ENCODE measurements at places on chromosomes 5 and 9. TPM values are rescaled to one million over a fixed set of nuclear protein-coding genes. Genes with fewer than 3 reads are reported as not detected.

DNA sequence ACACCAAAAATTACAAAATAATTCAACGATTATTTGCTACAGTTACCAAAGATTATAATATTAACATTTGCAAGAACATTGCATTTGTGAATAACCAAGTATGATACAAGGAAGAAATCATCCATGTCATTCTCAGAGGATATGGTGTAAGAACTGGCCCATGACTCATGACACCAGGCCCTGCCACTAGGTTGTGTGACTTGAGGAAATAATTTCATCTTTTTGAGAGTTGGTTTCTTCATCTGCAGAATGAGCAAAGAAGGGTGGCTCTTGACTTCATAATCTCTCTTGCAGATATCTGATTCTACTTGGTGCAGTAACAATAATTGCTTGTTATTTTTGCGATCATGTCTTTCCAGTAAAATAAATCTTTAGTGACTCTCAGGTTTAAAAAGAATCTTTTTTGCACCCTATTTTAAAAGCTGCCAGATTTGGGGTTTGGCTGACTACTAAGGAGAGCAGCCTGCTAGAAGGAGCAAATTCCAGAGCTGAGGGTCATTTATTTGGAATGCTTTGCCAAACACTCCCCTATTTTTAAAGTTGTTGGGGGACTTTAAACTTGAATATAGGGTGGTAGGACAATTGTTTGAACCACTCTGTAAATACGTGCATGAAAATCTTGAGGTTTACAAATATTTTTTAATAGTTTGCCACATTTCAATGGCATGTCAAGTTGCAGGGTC is 23.5 kb downstream of the ITGA1 start:
- peak; percentile 35 for DNase-seq

DNA sequence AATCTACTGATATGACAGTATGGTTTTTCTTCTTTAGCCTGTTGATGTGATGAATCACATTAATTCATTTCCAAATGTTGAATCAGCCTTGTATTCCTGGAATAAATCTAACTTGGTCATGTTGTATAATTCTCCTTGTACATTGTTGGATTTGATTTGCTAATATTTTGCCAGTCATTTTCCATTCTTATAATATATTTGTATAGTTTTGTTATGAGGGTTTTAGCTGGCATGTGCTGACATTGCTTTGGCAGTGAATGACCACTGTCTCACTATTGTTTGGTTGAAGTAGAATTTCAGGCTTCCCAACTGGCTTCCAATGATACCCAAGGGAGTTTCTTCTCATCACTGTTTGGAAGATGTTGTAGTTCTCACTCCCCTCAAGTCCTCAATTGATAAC is 983.0 kb upstream of the PTPRD start:
- DNase-seq, result no peak

GRCh38 chr5:169527863-169528262 is 55.7 kb upstream of the SPDL1 start:
- DNase-seq, result no peak

- DNase-seq, result peak; percentile 92
These were observed 12.7 kb downstream of the EEIG1 start for GRCh38 chr9:127968042-127968441.

- DNase-seq, result no peak
These were observed 24.5 kb upstream of the SELENOP start for GRCh38 chr5:42836070-42836769.

ROR2 gene
- total RNA-seq, result 2.8 TPM

PHF24 gene
- not detected for total RNA-seq

XRCC4 gene
- 42.9 TPM for total RNA-seq

SLC23A1 gene
- total RNA-seq, result not detected

MAP1B gene
- total RNA-seq, result 44.0 TPM

CNTLN gene
- total RNA-seq, result 5.6 TPM

RASGRF2 gene
- total RNA-seq, result 1.1 TPM

PNPLA7 gene
- under 0.01 TPM for total RNA-seq

Measured in Daoy (cell line).